ENCODE measurements at places on chromosomes 13 and 19.

GRCh38 chr19:41334793-41335192 is 18.9 kb downstream of the TGFB1 start:
- no peak for DNase-seq

- no peak for DNase-seq
These were observed 20.5 kb downstream of the YIPF2 start for GRCh38 chr19:10907925-10908324.

DNA sequence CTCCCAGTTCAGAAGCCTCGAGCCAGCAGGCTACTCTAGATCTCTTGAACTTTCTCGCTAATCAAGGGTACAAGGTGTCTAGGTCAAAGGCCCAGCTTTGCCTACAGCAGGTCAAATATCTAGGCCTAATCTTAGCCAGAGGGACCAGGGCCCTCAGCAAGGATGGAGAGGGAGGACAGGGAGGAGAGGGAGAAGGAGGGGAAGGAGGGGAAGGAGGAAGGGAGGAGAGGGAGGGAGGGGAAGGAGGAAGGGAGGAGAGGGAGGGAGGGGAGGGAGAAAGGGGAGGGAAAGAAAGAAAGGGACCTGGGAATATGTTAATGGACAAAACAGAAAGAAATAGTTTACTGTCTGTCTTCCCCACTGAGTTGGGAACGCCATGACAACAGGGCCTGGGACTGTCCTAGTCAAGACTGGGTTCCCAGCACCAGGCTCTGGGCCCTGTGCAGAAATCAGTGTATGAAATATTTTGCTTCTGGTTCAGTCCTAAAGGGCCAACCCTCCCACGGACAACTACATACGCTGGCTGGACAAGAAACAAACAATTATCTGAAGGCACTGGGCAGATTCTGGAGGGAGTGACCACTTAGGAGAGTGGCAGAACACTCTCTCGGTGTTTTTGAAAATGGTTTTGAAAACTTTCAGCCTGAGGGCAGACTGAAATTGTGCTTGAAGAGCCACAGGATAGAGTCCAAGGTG is 4.6 kb downstream of the ECH1 start:
- DNase-seq, result no peak

DNA sequence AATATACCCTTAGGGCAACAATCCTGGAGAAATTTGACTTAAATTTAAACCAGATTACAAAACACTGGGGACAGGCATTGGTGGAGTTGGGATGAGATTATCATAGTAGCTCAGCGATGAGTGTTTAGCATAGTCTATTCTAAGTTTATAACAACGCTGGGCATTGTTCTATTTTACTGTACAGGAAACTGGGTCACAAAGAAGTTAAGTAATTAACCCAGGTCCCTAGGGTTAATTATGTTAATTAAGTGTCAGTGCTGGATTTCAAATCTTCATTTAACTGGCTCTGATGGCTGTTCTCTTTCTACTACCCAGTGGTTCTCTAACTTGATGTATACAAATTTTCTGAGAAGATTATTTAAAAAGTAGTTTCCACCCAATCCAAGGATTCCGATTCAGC is 388.9 kb downstream of the KCNRG start:
- no peak for DNase-seq

GRCh38 chr19:6576869-6577475 is 14.0 kb downstream of the CD70 start:
- no peak for DNase-seq

DNA sequence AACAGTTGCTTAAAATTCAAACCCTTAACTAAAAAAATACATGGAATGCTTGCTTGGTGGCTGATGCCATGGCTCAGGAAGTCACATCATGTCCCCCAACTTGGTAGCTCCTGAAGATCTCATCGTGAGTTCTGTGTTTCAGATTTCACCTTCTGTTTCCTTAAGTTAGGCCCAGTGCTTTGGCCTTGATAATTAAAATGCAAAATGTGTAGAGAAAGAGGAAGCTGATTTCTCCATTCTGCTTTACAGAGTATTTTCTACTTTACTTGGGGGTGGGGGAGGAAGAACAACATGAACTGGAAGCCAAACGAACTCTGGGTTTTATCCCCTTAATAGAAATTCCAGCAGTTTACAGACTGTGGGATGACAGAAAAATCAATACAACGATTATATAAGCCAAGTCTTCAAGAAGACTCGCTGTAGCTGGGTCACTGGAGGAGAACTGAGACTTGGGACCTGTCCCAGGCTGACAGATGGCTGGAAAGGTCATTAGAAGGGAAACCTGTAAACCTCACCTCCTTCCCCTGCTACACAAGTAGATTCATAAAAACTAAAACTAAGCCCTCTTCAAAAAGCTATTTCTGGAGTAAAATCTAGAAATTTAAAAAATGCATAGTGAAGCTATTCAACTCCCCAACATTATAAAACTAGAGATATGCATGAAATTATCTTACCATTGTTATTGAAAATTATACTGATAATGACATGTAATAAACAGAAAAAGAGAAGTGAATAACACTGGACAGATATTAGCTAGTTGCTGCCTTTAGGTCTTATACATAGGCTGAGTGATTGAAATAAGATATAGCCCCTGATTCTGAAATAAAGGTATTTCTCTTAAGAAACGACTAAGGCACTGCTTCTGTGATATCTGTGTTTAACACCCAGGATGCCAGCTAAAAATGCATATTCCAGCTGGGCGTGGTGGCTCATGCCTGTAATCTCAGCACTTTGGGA is 22.1 kb upstream of the GGACT start:
- DNase-seq, result no peak

DNA sequence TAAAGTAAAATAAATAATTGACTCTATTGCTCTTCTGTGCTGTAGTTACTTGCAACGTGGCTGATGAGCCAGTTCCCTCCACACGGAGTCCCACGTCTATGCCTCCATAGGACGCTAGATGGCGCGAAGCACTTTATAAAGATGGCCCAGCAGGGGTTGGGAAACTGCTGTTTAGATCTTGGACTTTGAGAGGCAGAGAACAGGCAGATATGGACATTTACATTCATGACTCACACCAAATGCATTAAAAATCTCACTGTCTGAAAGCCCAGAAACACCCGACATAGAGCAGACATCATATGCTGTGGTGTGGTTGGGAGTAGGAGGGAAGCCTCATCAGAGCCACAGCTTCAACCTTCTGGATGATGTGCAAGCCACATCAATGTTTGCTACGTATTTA is 643.1 kb upstream of the ARGLU1 start:
- DNase-seq, result no peak

GRCh38 chr19:51020988-51021651 is 1.6 kb upstream of the KLK10 start:
- DNase-seq, result no peak

DNA sequence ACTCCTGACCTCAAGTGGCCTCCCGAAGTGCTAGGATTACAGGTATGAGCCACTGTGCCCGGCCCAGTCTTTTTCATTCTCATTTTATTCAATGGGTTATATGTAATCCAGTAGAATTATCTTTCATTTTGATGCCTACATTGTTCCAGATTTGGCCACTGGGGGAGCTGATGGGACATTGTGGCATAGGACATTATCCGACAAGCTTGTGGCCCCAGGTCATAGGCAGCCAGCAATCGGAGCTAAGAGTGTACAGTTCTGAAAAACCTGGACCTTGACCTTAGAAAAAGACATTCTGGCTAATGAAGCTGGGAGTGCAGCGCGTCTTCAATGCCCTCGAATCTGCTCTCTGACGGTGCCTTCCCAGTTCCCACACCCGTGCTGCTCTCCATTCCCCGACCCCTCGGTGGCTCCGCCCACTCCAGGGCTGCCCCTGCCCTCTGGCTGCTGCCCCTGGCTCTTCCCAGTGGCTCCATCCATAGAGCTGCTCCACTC is 108.7 kb downstream of the TEX29 start:
- DNase-seq, result no peak

- no peak for DNase-seq
These were observed 1.4 kb upstream of the BST2 start for GRCh38 chr19:17406887-17407196.

- no peak for DNase-seq
These were observed 100.6 kb upstream of the FAM216B start for GRCh38 chr13:42680748-42681147.

GRCh38 chr13:74966814-74967424 is 515.0 kb downstream of the TBC1D4 start:
- no peak for DNase-seq

Measured in activated T-helper 1 cell treated with Interleukin-2 at 50 U/mL for 16 hours (primary cell).